ENCODE measurements at places on chromosomes 16 and 17.

DNA sequence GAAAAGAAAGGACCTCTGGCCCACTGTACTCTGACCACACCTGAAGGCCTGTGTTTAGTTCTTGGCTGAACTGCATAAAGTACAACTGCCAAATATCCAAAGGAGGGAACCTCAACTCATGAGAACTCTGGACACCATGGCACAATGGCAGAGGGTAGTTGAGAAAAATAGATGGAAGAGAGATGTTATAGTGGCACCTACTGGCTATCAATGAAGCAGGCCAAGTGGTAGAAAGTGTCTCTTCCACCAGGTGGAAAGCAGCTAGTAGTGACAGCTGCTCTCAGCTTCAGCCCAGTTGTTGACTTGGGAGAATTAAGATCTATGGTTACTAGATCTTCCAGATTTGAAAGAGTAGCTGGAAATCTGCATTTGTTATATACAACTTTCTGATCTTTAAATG lies 3.2 kb downstream of the MED31 start:
- no peak for DNase-seq

GRCh38 chr17:8618825-8619224 lies 11.7 kb downstream of the MYH10 start:
- DNase-seq, result no peak

DNA sequence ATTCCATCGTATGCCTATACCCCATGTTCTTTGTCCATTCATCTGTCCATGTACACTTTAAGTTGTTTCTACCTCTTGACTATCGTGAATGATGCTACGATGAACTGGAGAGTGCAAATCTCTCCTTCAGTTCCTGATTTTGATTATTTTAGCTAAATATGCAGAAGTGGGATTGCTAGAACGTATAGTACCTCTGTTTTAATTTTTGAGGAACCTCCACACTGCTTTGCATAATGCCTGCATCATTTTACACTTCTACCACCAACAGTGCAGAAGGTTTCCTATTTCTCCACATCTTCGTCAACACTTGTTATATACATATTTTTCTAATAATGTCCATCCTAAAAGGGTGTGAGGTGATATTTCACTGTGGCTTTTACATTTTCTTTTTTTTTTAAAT lies 43.9 kb downstream of the SDR42E1 start:
- DNase-seq, result no peak

- DNase-seq, result no peak
These were observed 3.1 kb upstream of the IGFBP4 start for GRCh38 chr17:40440166-40440565.

GRCh38 chr16:8649829-8650554 lies 24.4 kb upstream of the ABAT start:
- DNase-seq, result no peak

GRCh38 chr17:41287050-41287449 lies 11.6 kb downstream of the KRTAP9-7 start:
- no peak for DNase-seq

GRCh38 chr17:79085154-79085920 lies 10.7 kb downstream of the ENGASE start:
- no peak for DNase-seq

DNA sequence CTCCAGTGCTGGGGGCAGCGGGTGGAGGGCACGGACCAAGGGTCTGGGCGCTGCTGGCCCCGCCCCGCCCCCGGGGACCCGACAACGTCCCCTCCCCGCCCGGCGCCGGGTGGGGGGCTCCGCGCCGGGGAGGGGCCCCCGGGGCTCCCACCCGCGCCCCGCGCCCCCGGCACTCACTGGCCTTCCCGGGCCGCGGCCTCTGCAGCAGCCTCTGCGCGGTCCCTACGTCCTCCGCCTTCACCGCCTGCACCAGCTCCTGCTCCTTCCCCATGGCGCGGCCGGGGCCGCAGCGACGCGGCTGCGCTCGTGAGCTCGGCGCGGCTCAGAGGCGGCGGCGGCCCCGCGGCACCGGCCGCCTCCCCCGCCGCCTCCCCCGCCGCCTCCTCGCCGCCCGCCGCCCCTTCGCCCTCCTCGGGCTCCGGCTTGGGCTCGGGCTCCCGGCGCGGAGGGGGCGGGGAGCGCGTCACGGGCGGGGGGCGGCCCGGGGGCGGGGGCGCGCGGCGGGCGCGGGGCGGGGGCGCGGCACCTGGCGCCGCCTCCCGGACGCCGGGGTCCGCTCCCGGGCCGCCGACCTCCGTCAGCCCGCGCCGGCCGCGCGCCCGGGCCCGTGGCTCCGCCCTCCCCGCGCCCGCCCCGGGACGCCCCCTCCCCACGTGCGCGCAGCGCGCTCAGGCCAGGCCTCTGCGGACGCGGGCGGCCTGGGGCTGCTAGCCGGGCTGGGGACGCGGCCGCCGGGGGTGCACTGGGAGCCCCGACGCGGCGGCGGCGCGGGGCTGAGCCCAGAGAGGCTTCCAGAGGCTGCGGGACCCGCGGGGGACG lies at the start of gene CASKIN1:
TSS of gene CASKIN1 (minus strand) at position 444 of the 819 bp plus-strand sequence. CDS start at position 271, 173 bp downstream.
- no peak for DNase-seq

DNA sequence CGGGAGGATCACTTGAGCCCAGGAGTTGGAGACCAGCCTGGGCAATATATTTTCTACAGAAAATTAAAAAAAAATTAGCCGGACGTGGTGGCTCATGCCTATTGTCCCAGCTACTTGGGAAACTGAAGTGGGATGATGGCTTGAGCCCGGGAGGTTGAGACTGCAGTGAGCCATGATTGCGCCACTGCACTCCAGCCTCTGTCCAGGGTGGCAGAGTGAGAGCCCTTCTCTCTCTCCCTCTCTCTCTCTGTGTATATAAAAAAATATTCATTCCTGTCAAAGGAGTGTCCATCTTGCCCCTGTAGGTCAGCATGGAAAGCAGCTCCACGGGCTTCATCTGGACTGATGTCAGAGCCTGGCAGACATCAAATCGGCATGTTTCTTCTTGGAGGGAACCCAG lies 31.2 kb downstream of the MGAT5B start:
- no peak for DNase-seq

DNA sequence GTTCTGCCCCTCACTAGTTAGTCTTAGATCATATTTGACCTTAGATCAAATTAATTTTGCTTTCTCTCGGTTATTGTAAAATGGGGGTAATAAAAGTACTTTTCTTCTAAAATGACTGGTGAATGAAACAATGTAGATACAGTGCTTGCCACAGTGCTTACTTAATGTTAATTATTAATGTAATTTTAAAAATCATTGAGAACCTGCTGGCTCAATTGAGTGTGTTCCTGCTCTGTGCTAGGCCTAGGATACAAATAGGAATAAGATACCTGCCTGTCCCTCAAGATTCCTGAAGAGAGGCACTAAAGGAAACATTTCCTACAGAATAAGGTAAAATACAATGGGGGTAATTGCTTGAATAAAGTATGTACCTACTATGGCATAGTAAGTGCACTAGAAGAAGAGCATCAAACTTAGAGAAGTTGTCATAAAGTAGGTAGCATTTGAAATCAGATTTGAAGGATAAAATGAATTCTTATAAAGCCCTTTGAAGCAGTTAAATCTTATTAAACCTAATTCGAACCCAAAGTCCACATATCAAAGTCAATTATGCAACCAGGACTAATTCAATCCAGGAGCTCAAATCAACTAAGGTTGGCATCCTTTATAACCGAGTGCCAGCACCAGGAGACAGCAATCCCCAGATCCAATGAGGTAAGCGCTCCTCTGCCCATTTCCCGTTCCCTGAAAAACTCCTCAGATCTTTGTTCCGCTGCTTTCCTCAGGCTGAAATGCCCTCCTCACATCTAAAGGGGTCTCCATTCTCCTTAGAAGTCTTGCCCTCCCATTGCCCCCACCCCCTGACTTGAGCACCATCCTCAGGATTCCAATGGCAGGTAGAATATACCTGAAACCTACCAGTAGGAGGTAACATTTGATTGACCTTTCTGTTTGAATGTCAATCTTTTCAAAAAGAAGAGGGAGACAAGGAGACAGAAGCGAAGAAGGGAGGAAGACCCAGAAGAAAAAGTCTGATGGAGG lies 2.4 kb upstream of the MED13 start:
- no peak for DNase-seq

- peak; percentile 65 for DNase-seq
These were observed 1.8 kb downstream of the TMIGD1 start for GRCh38 chr17:30332057-30332542.

DNA sequence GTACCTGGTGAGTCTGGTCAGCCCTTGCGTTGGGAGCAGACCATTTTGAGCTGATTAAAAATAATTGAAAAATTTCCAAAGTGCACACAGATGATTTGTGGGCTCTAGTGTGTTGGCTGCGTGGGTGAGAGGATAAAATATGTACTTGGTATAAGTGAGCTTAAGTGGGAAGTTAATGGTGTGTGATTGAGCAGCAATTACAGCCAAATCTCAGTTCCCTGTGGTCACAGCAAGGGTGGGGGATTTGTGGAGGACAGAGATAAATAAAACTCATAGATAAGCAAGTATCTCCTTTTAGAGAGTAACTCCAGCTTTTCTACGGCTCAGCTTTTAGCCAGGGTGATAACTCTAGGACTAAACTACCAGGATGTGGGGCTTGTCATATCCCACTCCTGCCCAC lies 390.4 kb downstream of the UTP18 start:
- no peak for DNase-seq

- DNase-seq, result no peak
These were observed 468.2 kb downstream of the XYLT1 start for GRCh38 chr16:17002565-17002964.

DNA sequence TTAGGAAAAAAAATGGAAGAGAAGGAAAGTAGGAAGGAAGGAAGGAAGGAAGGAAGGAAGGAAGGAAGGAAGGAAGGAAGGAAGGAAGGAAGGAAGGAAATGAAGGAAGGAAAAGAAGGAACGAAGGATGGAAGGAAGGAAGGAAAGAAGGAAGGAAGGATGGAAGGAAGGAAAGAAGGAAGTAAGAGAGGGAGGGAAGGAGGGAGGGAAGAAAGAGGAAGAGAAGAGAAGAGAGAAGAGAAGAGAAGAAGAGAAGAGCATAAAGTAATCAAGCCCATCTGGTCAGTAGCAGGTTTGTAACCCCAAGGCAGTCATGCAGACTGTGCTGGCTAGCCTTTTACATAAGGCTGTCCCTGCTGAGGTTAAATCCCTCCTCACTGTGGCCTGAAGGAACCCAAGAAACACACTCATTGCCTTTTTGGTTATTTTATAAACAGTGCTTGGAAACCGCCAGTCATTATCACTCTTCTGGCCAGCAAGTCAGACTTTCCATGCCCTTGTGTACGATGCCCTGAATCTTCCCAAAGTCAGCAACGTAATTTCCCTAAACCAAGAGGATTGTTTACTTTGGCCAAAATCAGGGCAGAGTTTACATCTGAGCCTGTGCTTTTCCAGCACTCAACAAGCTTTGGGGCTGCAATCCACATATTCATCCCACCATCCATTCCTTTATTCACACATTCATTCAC lies 409.6 kb upstream of the MAF start:
- no peak for DNase-seq

DNA sequence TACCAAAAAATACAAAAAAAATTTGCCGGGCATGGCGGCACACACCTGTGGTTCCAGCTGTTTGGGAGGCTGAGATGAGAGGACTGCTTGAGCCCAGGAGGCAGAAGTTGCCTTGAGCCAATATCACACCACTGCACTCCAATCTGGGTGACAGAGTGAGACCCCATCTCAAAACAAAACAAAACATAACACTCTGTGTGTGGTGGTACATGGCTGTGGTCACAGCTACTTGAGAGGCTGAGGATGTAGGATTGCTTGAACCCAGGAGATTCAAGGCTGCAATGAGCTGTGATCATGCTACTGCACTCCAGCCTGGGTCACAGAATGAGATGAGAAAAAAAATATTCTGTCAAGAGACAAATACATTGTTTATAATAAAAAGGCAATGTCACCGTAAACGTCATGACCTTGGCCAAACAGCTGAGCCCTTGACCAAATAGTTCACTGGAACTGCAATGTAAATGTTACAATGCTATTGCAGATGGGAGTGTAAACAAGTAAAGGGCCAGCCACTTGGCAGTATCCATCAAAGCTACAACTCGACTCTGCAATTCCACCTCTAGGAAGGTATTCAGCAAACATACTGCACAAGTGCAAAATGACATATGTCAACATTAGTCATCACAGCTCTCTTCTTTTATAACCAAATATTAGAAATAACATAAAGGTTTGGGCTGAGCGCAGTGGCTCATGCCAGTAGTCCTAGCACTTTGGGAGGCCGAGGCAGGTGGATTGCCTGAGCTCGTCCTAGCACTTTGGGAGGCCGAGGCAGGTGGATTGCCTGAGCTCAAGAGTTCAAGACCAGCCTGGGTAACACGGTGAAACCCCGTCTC lies 16.9 kb downstream of the EARS2 start:
- DNase-seq, result no peak

DNA sequence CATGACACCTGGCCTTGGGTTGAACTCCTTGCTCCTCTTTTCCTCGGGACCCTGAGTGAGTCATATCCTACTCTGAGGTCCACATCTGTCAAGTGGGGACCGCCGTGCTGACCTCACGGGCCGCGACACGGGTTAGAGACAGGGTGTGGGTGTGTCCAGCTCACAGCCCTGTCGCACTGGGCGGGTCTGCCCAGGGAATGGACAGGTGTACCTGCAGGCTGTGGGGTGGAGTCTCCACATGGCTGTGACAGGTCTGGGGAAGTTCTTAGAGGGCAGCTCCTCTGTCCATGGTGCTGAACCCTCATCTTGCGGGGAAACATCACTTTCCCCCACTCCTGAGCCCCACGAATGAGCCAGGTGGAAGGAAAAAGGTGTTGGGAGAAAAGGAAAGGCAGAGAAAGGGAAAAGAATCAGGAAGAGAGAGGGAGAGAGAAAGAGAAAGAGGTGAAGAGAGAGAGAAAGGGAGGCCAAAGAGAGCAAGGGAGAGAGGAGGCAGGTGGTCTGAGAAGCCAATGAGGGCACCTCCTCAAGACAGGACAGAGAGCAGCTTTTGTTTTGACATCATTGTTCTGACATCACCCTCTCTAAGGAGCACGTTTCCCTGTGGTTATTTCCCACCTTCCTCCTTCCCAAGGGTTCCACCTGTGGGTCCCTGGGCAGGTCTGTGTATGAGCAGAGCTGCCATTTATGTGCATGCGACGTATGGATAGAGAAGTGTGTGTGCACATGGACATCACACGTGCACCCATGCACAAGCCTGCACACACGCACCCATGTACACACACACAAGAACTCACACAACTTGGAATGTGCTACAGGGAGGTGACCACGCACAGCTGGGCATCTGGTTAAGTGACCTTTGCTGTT lies 32.6 kb upstream of the CBFA2T3 start:
- DNase-seq, result no peak

DNA sequence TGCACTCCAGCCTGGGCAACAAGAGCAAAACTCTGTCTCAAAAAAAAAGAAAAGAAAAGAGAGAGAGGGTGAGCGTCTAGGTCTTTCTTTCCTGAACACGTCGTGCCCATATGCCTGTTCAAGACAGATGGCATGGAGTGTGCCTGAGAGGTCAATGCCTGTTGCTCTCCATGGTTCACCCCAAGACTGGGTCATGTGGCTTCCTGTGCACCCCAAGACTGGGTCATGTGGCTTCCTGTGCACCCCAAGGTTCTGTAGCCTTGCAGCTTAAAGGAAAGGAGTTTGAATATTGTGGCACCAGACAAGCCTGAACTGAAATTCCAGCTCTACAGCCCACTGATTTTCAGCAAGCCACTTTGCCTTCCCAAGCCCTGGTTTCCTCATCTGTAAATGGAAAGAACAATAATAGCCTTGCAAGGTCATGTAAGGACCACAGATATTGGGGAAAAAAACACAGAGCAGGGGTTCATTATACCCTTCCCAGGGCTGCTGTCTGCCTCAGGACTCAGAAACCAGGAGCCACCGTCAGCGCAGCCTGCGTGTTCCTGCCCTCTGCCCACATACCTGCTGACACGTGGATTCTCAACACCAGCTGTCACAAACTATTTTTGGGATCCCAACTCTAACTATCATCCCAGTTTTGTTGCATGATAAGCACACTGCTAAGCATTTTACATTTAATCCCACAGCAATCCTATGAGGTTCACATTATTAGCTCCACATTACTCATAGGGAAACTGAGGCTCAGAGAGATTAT lies 18.0 kb upstream of the NAGS start:
- no peak for DNase-seq
